ENCODE measurements at places on chromosomes 1 and 21. TPM values are rescaled to one million over a fixed set of nuclear protein-coding genes. Genes with fewer than 3 reads are reported as not detected.
A peak's percentile ranks its signal among the peaks of the same experiment; 100 is the strongest.

GRCh38 chr1:203180611-203181330, 5.1 kb upstream of the MYBPH start:
- no peak for DNase-seq

GRCh38 chr1:228940926-228941325, 205.6 kb downstream of the RHOU start:
- no peak for DNase-seq

DNA sequence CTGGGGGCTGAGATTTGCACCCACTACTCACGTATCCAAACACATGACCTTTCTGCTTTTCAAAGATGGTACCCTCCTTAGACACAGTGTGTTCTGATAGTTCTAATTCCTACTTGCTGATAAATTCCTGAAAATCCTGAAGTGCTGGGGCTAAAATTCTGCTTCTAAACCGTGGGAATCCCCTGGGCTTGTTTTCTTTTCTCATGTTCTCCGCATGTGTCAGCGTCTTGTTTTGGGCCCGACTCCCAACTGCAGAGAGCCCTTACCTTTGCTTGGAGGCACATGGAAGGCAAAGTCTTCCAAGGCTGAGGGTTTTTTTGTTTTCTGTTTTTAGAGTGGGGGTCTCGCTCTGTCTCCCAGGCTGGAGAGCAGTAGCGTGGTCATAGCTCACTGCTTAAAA, 27.2 kb downstream of the PSMG1 start:
- no peak for DNase-seq

Gene CCDC27
- total RNA-seq, result not detected

GRCh38 chr1:222792744-222793143, 22.1 kb upstream of the DISP1 start:
- peak; percentile 18 for DNase-seq

- DNase-seq, result no peak
These were observed 43.6 kb downstream of the C21orf91 start for GRCh38 chr21:17775431-17776126.

- DNase-seq, result no peak
These were observed 6.4 kb downstream of the STMN1 start for GRCh38 chr1:25899792-25900191.

- DNase-seq, result no peak
These were observed 623 bp downstream of the PTPRF start for GRCh38 chr1:43531107-43531905.

DNA sequence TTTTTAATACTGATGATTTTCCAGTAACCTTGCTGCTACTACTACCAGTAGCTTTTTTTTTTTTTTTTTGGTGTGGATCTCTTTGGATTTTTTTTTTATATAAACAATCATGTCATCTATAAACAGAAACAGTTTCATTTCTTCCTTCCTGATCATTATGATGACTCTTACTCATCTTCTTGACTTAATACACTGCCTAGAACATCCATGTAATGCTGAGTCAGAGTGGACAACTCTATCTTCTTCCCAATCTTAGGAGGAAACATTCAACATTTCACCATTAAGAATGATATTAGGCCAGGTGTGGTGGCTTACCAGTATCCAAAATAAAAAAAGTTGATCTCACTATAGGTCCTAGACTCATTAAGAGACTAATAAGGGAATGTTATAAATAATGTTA, 69.1 kb downstream of the RUSC1 start:
- no peak for DNase-seq

- no peak for DNase-seq
These were observed 4.8 kb upstream of the GJC2 start for GRCh38 chr1:228144993-228145343.

Gene OR2AK2
- not detected for total RNA-seq

Gene CASZ1
- total RNA-seq, result 2.3 TPM

GRCh38 chr1:207306603-207307002, 14.9 kb upstream of the CD55 start:
- no peak for DNase-seq

GRCh38 chr1:230292689-230293389, 133.3 kb downstream of the PGBD5 start:
- no peak for DNase-seq

- DNase-seq, result no peak
These were observed 847 bp downstream of the SELENON start for GRCh38 chr1:25800703-25801377.

GRCh38 chr1:222927031-222927430, 112.2 kb downstream of the DISP1 start:
- no peak for DNase-seq

Gene THEM4
- total RNA-seq, result 6.9 TPM

All from dermis microvascular lymphatic vessel endothelial cell (primary cell).